ENCODE measurements at places on chromosomes 6 and 20.

DNA sequence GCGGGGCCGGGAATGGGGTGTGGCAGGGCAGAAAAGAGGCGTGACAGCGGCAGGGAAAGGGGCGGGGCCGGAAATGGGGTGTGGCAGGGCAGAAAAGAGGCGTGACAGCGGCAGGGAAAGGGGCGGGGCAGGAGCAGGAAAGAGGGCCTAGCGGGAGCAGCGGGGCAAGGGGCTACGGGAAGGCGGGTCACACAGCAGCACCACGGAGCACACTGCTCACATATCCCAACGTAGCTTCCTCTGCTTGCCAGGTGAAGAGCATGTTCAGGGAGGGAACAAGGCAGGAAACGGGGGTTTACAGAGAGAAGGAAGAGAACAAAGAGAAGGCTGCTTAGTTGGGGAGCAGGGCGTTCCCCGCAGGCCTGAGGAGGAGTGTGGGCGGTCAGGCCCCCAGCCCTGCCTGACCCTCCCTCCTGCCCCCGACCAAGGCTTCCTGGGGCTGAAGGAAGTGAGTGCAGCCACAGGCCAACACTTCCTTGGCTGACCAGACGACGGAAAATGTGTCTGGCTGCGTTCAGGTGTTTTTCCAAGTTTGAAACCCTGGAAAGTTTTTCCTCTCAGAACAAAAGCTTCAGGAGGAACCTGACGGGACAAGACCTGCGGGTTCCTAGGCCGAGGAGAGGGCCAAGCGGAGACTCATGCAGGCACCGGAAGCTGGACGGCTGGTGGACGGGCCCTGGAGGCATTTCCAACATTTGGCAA, 13.8 kb downstream of the UCKL1 start:
- no peak for DNase-seq

GRCh38 chr6:23441808-23442461, 684.1 kb upstream of the NRSN1 start:
- no peak for DNase-seq

DNA sequence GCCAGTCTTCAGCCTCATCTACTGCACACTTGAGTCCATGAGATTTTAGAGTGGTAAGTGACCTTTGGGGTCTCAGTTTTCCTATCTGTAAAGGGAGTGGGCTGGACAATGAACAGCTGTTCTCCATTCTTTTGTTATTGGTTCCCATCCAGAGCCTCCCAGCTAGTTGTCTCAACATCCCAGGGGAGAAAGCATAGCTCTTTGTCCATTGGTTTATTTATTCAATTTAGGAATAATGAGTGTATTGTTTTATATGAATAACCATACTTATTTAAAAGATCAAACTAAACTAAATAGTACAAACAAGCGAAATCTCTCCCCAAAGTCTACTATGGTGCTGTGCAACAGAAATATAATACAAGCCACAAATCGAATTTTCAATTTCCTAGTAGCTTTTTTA, 13.7 kb downstream of the PIGT start:
- DNase-seq, result no peak

- DNase-seq, result no peak
These were observed 24.9 kb upstream of the SLC2A12 start for GRCh38 chr6:134077301-134077700.

- DNase-seq, result no peak
These were observed 265.3 kb downstream of the TSHZ2 start for GRCh38 chr20:53237461-53237860.

DNA sequence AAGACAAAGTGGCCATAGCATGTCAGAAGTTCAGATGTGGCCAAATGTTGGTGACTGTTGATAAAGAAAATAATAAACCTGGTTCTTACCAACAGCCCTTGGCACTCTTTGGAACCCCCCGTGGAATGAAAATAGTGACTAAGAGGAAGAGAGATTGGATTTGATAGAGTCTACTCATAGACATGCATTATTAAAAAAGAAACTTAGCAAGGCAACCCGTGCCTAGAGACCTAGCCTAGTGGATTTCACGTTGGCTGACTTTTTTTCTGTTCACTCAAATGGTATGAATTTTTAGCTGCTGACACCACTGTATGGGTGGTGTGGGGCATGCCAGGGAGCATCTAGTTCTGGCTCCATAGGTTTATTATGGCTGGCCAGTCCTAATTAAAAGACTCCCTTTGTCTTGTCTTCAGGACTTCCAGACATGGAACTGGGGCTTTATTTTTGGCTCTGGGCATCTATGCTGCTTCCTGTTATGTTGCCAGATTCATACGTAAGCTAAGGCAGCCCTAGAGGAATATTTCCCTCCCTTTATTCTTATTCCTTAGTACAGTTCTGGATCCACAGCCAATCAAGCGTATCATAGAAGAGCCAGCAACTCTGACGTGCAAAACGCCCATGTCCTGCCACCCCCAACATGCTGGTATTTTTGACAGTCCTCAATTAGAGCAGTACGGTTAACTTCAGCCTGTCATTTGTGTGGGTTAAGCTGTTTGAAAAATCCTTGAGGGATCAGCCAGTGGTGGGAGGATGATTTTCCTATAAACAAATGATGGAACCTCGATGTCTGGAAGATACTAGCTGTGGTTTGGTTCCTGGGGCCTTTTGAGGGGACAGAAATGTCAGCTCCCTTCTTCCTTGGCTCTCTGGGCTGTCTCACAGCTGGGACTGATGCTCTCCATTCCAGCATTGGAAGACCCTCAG, 127.5 kb downstream of the ISM1 start:
- no peak for DNase-seq

DNA sequence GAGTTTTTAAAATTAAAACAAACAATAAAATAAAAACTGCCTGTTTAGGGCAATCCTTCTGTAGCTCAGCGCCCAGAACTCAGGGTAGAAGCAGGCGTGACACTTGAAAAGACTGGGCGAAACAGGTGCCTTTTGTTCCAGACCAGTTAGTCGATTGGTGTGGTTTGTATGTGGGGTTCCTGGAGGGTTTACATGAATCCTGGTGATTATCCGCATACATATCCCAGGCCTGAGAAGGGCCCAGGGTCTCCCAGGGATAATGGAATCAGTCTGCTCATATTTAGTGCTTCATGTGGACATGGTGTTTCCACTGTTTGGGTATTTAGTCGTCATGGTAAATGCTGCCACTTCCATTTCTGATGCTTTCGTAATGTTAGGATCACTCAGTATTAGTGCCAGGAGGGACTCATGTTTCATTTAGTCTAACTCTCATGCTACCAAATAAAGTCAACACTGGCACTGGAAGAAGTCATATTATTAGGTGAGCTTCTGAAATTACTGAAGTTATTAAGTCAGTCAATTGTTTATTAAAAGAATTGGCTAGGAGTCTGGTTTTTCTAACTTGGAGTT, 116.5 kb downstream of the SAMD5 start:
- DNase-seq, result no peak

DNA sequence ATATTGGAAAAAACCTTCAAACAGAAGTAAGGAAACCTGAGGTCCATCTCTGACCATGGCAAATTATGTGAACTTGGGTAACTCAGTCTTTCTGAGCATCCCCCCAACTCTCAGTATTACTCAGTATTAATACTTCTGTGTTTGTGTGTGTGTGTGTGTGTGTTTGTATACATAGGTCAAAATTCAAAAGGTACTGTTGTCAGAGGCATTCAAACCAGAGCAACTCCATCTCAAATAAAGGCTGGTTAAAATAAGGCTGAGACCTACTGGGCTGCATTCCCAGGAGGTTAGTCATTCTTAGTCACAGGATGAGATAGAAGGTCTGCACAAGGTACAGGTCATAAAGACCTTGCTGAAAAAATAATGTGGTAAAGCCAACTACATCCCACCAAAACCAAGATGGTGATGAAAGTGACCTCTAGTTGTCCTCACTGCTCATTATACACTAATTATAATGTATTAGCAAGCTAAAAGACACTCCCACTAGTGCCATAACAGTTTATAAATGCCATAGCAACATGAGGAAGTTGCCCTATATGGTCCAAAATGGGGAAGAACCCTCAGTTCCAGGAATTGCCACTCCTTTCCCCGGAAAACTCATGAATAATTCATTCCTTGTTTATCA, 33.3 kb upstream of the SLC22A16 start:
- DNase-seq, result no peak

Measured in progenitor cell of endocrine pancreas (in vitro differentiated cells).